ENCODE measurements at places on chromosomes 2 and 18.

DNA sequence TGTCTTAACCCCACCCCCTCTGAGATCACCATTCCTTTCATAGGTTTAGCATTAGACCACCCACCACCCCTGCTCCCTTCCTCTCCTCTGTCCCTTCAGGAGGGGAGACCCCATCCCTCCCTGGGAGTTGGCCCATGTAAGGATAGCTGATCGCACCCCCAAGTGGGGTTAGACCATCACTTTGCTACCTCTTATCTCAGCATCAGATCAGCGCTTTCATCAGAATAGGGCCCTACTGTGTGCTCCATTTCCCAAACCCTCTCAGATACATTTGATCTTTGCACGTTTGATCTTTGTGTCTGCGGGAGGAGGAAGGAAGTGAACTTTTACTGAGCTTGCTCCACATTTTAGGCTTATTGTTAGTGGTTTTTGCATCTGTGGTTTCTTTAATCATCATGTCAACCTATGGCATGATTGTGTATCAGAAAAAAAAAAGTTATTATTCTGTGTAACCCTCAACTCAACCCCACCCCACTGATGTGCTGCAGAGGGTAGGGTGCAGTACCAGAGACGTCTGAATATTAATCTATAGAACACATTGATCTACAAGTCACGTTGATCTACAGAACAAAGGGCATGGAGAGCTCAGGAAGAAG lies 81.2 kb downstream of the PDCL3 start:
- H3K4me1 ChIP-seq, result peaks cover 38% of the 10 kb centered on the region
- H3K4me3 ChIP-seq, result peak overlapping the region; percentile 3
- H3K27ac ChIP-seq, result no peak overlapping the region
- H3K36me3 ChIP-seq, result no peaks in the 10 kb centered on the region

GRCh38 chr2:16282511-16282910 lies 342.2 kb downstream of the MYCN start:
- no peak overlapping the region for H3K27ac ChIP-seq
- no peaks in the 10 kb centered on the region for H3K27me3 ChIP-seq
- no peaks in the 10 kb centered on the region for H3K36me3 ChIP-seq
- DNase-seq, result no peak

GRCh38 chr2:202717598-202718310 lies 83.0 kb downstream of the FAM117B start:
- peak overlapping the region; percentile 29 for H3K4me3 ChIP-seq
- no peak for DNase-seq
- no peak overlapping the region for H3K27ac ChIP-seq
- peaks cover 11% of the 10 kb centered on the region for H3K4me1 ChIP-seq
- no peaks in the 10 kb centered on the region for H3K36me3 ChIP-seq

GRCh38 chr2:70473101-70473722 lies 80.4 kb downstream of the TGFA start:
- DNase-seq, result no peak
- H3K27ac ChIP-seq, result no peak overlapping the region
- no peaks in the 10 kb centered on the region for H3K27me3 ChIP-seq
- peaks cover 26% of the 10 kb centered on the region for H3K4me1 ChIP-seq

- H3K27me3 ChIP-seq, result no peaks in the 10 kb centered on the region
- H3K4me3 ChIP-seq, result no peak overlapping the region
- H3K4me1 ChIP-seq, result no peaks in the 10 kb centered on the region
Measured at GRCh38 chr2:235541016-235541415, 47.2 kb downstream of the AGAP1 start.

DNA sequence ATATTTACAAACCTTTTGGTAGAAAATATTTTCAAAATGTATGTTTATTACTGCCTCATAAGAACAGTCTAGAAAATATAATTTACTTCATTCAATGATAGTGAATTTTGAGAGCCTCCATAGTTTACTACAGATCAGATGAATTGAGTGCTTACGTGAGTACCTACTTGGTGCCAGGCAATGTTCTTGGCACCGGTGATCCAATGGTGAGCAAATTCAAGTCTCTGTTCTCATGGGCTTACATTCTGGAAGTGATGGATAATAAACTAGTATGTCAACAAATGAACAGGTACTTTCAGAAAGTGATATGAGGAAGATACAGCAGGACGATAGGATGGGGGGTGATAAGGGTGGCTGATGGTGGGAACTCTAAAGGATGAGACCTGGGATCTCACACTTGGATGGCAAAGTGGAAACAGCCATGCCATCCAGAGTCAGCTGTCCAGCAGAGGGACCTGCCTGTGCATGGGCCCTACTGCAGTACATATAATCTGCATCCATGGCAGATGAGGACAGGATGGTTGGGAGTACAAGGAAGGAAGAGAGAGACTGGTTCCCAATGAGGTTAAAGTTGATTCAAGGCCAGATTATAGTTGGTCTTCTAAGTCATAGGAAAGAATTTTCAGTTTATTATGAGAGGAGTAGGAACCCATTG lies 277.0 kb downstream of the NEDD4L start:
- DNase-seq, result no peak
- no peak overlapping the region for H3K4me3 ChIP-seq

- H3K4me3 ChIP-seq, result no peak overlapping the region
- H3K27me3 ChIP-seq, result no peaks in the 10 kb centered on the region
- H3K36me3 ChIP-seq, result no peaks in the 10 kb centered on the region
- no peak for DNase-seq
- no peak overlapping the region for H3K27ac ChIP-seq
Measured at GRCh38 chr2:222751821-222752719, 80.6 kb downstream of the MOGAT1 start.

DNA sequence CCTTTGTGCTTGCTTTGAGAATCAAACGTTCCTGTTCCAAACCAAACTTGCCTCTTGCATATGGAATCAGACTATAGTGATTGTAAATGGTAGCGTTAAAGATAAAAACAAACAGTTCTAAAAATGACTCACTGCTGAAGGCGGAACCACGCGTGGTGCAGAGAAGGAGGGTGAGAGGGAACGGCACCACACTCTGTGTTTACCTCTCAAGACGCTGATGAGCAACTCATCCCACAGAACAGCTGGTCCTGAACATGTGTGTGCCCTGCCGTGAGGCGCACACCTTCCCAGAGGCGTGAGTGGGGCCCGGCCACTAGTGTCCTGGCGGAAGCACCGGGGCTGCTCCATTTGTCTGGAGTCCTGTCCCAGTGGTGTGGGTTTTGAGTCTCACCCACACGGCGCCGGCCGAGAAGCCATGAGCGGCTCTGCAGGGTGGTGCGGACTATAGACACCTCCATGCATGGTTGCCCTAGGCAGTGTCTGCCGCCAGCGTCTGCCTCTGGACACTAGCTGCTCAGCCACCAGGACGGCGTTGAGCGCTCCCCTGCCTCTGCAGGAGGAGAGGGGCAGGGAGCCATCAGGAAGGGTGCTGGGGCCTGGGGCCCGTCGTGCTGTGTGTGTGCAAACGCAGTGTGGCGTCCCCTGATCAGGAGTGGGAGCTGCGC lies 52.1 kb downstream of the NFATC1 start:
- H3K4me1 ChIP-seq, result no peaks in the 10 kb centered on the region
- H3K27ac ChIP-seq, result no peak overlapping the region
- no peak for DNase-seq

DNA sequence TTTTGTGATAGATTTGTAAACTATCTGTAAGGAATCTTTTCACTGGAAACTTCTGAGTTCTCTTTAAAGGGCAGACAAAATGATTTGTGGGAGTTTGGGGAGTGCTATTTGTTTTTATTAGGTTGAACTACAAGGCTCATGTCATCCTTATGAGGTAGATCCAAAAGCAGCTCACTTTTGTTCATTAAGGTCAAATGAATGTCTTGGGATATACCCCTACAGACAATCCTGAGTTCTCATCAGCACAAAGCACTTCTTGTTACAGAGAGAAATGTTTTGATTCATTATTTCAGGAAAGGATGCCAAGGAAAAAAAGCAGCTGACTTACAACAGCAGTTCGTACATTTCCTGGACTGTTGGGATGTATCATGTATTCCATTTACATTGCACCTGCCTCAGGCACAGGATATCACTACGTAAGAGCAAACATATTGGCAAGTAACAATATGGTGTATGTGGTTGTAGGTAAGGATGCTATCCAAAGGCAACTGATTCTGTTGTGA lies 68.9 kb downstream of the DCC start:
- no peaks in the 10 kb centered on the region for H3K36me3 ChIP-seq
- H3K4me3 ChIP-seq, result no peak overlapping the region
- H3K27me3 ChIP-seq, result no peaks in the 10 kb centered on the region
- no peak overlapping the region for H3K27ac ChIP-seq
- no peak for DNase-seq
- no peaks in the 10 kb centered on the region for H3K4me1 ChIP-seq

- H3K27ac ChIP-seq, result no peak overlapping the region
- DNase-seq, result no peak
- H3K4me3 ChIP-seq, result no peak overlapping the region
- no peaks in the 10 kb centered on the region for H3K36me3 ChIP-seq
- H3K4me1 ChIP-seq, result no peaks in the 10 kb centered on the region
Measured at GRCh38 chr2:56347881-56348280, 164.1 kb downstream of the CCDC85A start.

GRCh38 chr2:216169087-216169486 lies 59.9 kb downstream of the XRCC5 start:
- H3K4me3 ChIP-seq, result no peak overlapping the region
- H3K27ac ChIP-seq, result no peak overlapping the region
- DNase-seq, result no peak
- peaks cover 29% of the 10 kb centered on the region for H3K36me3 ChIP-seq
- no peaks in the 10 kb centered on the region for H3K27me3 ChIP-seq
- no peaks in the 10 kb centered on the region for H3K4me1 ChIP-seq

Measured in CD8-positive, alpha-beta memory T cell (primary cell).